ENCODE measurements at places on chromosomes 5 and 9.

- no peak for DNase-seq
Measured at GRCh38 chr5:96582343-96582742, 79.8 kb upstream of the CAST start.

GRCh38 chr9:94680621-94681020, 41.3 kb upstream of the FBP1 start:
- no peak for DNase-seq

DNA sequence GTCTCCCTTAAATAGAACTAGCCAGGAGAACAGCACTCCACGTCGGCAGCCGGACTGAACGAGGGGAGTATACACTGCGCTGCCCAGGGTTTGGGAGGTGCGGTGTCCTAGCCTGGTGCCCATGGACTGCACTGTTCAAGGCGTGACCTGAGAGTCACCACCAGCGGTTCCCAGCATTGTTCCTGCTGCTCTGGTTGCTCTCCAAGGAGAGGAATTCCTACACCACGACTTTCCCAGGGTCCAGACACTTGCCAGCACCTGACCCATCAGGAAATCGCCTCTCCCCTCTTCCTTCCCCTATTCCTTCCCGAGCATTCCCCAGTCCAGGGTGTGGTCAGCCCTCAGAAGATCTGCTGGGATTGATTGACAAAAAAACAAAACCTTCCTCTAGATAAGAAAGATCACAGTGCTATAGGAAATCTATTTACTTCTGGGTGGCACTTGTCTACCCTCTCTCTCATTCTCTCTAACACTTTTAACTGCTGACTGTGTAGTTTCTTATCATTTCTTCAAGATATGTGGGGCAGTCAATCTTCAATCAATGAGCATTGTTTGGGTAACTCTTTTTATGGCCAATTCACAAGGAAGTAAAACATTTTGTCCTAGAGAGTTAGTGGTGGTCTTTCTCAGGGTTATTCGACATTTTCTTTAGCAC, 297.8 kb upstream of the ACTBL2 start:
- DNase-seq: no peak

DNA sequence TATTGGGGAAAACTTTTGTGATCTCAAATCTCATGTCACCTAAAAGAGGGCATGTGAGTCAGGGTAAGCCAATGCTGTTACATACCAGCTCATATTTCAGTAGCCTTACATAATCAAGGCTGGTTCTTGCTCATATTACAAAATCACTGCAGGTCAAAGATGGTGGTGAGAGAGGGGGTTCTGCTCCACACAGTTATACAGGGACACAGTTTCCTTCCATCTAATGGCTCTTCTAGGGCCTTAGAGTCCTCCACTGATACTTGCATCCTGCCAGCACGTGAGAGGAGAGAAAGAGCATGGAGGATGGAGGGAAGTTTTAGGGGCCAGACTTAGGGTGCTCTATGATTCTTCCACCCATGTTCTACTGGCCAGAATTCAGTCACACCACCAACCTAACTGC, 130.0 kb downstream of the LIFR start:
- DNase-seq: no peak

DNA sequence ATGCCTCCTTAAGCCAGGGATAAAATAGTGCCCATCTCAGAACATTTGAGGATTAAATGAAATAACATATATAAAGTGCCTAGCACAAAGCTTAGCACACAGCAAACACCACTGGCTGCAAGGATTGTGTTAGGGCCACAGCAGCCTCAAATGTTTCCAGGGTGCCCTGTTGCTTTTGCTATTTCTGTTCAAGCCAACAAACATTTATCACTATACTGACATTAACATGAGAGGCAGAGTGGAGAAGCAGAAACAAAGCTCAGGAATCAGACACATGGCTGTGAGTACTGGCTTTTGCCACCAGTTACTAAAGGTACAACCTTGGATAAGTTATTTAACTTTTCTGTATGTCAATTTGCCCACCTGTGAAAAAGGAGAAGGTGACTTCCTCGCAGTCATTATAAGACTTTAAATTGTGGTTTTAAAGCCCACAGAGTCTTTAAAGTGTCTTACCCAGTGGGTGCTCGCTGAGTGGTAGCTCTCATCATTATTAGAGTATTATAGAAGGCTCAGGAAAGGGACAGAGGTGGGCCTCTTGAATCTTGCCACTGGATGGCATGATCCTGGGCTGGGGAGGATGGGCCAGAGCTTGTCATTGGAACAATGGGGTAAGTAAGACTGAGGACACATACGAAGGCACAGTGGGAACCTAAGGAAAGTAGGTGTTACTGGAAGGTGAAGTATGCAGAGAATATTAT, 98.2 kb downstream of the MARCHF3 start:
- DNase-seq: no peak

GRCh38 chr5:167652690-167653089, 638.8 kb upstream of the WWC1 start:
- DNase-seq: no peak

DNA sequence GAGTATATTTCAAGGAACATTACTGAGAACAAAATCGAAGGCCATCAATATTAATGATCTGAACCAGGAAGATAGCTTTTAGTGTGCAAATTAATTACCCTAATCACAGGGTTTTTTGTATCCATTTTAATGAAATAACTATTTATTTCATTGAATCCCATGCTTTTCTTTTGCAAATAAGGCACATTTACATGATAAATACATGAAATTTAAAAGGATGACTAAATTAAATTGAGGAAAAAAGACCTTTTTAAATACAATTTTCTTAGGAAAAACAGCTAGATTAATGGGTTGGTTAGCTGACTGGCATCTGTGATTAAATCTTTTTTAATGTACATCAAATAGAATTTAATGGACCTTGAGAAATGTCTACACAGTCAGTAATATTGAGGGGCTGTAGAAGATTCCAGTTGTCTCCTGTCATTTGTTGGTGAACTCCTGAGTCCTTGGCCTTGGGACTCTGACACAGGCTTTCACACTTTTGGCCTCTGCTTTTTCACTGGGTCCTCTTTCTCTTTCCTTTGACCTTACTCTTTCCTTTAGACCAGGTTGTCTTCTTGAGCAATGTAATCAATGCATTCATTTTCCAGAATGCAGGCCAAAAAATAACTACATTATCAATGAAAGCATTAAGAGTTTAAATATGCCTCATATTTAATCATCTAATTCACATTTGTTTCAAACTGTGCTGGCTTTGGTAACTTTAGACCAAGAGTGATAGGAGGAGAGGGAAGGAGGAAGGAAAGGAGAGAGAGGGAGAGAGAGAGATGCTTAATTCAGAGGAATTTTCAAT, 511.5 kb downstream of the ZNF608 start:
- DNase-seq: no peak

- DNase-seq: no peak
Measured at GRCh38 chr9:130936285-130937117, 2.5 kb downstream of the FIBCD1 start.

- DNase-seq: no peak
Measured at GRCh38 chr5:168404365-168404764, 81.9 kb upstream of the RARS1 start.

DNA sequence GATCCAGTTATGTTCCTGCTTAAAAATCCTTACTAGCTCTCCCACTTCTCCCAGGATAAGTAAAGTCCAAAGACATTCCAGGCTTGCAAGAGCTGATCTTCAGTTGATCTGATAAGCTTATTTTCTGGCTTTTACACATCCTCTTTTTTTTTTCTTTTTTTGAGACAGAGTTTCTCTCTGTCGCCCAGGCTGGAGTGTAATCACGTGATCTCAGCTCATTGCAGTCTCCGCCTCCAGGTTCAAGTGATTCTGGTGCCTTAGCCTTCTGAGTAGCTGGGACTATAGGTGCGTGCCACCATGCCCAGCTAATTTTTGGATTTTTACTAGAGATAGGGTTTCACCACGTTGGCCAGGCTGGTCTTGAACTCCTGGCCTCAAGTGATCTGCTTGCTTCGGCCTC, 37.3 kb upstream of the PTPN3 start:
- DNase-seq: no peak

- no peak for DNase-seq
Measured at GRCh38 chr5:72427488-72428437, 79.4 kb downstream of the ZNF366 start.

DNA sequence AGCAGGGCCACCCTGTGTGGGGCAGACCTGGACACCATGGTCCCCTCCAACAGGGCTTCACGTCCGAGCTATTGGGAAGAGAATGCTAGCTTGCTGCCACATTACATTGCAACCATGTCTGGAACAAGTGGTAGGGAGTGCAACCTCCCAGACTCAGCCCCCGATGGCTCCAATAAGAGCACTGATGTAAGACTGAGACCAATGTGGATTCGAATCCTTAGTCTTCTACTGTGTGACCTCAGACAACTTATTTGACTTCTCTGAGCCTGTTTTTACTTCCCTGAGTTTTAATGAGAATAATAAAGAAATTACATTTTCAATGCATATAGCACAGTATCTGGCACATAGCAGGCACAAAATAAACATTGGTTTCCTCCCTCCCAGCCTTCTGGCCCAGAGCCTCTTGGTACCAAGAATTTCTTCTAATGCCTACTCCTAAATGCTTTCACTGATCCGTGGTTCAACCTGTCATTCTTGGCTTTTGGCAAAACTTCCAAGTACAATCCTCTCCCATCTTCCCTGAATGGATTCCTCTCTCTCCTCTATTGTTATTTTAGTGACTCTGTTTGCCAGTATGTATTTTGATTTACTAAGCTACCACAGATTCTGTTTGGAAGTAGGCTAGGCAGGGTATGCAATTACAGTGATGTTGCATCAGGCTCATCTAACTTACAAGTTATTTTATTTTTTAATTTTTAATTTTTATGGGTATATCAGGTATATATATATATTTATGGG, 34.6 kb upstream of the COL15A1 start:
- no peak for DNase-seq

DNA sequence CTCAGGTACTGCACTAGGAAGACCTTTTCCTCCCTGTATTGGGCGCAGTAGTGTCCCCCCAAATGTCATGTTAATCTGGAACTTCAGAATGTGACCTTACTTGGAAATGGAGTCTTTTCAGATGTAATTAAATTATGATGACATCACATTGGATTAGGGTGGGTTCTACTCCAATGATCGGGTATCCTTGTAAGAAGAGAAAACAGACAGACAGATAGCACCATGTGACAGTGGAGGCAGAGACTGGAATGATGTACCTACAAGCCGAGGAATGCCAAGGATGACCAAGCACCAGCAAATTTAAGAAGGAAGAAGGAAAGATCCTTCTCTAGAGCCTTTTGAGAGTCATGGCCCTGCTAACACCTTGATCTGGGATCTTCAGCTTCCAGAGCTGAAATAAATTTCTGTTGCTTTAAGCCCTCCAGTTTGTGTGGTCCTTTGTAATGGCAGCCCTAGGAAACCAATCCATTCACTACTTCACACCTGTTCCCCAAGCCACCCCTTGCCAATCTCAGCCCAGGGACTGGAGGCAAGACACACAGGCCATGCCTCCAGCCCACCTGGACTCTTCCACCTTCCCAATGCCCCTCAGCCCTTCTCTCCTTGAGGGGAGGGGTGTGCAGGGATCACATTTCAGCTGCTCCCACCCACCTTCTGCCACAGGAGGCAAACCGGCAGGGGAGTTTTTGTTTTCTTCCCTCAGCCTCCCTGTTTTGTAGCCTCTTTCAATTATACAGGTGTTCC, 1.6 kb downstream of the CCNJL start:
- no peak for DNase-seq

DNA sequence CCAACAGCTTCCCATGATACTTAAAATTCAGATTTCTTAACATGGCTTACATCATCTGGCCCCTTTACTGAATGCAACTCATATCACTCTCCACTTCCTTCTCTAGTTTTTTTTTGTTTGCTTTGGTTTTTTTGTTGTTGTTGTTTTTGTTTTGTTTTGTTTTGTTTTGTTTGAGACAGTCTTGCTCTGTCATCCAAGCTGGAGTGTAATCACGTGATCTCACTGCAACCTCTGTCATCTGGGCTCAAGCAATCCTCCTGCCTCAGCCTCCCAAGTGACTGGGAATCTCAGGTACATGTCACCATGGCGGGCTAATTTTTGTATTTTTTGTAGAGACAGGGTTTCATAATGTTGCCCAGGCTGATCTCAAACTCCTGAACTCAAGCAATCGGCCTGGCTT, 41.4 kb downstream of the CPLANE1 start:
- DNase-seq: no peak

GRCh38 chr5:147558826-147559225, 49.0 kb upstream of the DPYSL3 start:
- no peak for DNase-seq

DNA sequence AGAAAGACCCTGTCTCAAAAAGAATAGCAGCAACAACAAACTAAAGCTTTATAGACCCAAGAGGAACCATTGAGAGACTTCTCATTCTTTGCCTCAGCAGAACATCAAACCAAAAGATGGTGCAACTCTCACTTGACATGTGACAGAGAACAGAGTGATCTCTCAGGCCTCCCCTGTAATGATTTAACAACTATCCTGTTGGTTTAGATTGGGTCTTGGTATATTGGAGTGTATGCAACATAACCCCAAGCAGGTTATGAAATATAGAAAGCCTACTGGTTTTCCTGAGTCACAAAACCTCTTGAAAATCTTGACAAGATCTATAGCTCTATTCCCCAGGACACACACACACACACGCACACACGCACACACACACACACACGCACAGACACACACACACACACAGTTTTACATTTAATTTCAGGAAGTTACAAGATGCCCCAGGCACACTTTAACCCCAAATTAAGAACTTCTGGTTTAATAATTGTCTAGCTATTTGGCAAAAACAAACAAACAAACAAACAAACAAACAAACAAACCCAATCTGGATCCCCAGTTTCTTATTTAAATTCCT, 6.5 kb upstream of the FGF1 start:
- no peak for DNase-seq

DNA sequence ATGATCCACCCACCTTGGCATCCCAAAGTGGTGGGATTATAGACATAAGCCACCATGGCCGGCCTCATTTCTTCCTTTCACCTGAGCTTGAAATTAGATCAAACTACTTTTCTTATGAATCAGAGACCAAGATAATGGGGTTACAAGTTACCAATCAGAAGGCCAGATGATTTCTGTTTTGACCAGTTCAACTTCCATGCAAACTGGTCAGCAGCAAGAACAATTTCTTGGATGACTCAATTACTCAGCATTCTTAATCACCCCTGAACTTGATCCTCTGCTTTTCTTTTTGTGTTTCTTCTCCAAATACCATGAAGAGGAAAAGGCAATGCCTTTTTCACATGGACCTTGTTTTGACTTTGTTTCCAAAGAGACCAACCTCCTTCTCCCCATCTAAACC, 10.0 kb upstream of the PLIN2 start:
- DNase-seq: no peak

- DNase-seq: no peak
Measured at GRCh38 chr5:158007336-158007735, 148.4 kb upstream of the CLINT1 start.

GRCh38 chr5:54927097-54927746, 58.2 kb downstream of the ESM1 start:
- DNase-seq: no peak

GRCh38 chr5:141485321-141486055, 658 bp downstream of the PCDHGC4 start:
- DNase-seq: no peak

DNA sequence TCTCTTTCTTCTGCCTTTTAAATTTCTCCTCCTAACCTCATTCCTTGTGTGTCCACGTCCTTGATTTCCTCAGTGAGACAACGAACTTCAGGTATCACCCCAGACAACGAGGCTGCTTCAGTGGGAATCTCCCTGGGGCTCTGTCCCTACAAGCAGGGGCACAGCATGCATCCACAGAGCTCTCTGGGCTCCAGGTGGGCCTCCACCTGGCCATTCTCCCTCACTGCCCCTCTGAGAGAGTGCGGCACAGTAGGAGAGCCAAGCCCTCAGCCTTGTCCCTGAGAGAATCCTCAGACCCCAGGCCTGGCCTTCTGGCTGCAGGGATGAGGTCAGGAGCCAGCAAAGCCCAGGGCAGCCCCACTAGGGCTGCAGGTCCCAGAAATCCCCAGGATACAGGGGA, 105.3 kb downstream of the LHFPL2 start:
- no peak for DNase-seq
